ENCODE measurements at places on chromosomes 2 and 18. TPM values are rescaled to one million over a fixed set of nuclear protein-coding genes. Genes with fewer than 3 reads are reported as not detected.

Gene PRSS56
- total RNA-seq = not detected

Gene CFAP53
- total RNA-seq = 0.81 TPM

Gene SLC19A3
- 1.9 TPM for total RNA-seq

Gene UNC80
- total RNA-seq = 0.18 TPM

Gene INHBB
- total RNA-seq = 10.8 TPM

Gene KHK
- 2.6 TPM for total RNA-seq

Gene ZNF396
- total RNA-seq = 4.8 TPM

Gene CFAP65
- not detected for total RNA-seq

Gene CCDC102B
- total RNA-seq = 9.1 TPM

Gene RALBP1
- total RNA-seq = 117 TPM

Gene AKAIN1
- total RNA-seq = not detected

Gene SEMA4C
- total RNA-seq = 58.0 TPM

Gene AGXT
- total RNA-seq = 0.31 TPM

Measured in ureter (tissue), 1 donor.